ENCODE measurements at places on chromosomes 2 and 18.

DNA sequence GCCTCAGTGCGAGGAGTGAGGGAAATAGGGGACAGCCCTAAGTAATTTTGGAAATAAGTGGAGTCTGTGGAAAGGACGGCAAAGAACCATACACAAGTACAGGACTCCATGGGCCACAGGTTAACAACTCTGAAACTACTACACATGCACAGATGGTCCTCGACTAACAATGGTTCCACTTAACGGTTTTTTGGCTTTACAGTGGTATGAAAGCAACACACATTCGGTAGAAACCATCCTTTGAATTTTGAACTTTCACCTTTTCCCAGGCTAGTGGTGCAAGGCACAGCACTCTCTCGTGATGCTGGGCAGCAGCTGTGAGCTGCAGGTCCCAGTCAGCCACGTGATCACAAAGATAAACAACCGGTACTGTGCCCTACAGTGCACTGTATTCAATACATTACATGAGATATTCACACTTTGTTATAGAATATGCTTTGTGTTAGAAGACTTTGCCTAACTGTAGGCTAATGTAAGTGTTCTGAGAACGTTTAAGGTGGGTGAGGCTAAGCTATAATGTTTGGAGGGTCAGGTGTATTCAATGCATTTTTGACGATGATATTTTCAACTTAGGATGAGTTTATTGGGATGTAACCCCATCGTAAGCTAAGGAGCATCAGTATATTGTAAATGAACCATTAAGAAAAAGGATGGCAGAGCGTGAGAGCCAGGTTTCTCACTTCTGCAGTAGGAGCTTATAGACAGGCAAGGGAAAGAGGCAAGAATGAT lies 44.6 kb downstream of the TBC1D8 start:
- no peak for DNase-seq

DNA sequence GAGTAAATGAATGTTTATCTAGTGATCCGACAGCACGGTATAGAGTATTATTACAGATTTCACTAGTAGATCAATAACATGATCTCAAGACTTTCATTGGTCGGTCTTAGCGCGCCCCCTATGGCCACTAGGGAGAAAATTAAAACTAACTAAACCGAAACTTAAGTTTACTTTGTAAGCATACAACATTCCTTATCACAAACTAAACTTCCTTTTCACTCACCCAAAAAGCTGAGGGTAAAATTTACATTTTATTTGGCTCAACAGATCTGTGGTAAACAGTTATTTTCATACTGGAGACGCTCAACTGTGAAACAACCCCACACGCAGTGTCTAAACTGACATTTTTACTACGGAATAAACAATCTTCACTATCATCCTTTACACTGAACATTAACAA lies 215.6 kb upstream of the MAP2 start:
- peak; percentile 75 for DNase-seq

- no peak for DNase-seq
Measured at GRCh38 chr18:65750389-65751154, at the start of gene CDH7. CDH7 (plus strand) TSS chr18:65751012; CDS start chr18:65762843, 11,831 bp downstream.

DNA sequence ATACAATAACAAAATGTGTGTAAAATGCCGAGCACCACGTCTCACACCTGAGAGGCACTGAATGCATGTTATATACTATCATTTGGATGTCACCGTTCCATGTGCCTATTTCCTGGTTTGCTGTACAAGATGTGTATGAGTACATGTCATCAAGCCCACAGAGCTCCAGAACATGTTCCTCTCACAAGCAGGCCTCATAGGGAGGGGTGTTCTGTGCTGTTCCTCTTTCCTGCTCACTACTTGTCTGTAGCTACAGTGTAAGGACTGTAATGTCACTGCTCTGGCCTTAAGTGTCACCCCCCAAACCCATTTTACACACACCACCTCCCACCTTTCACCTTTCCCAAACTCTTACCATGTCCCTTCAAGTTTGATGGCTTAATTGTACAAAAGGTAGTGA lies 1.8 kb downstream of the AFF3 start:
- no peak for DNase-seq

- no peak for DNase-seq
Measured at GRCh38 chr18:28350821-28351220, 173.9 kb upstream of the CDH2 start.

GRCh38 chr2:133635131-133635530 lies 66.9 kb upstream of the NCKAP5 start:
- peak; percentile 4 for DNase-seq
